Caco-2 (cell line): ENCODE measurements at places on chromosomes 6 and 20. TPM values are rescaled to one million over a fixed set of nuclear protein-coding genes. Genes with fewer than 3 reads are reported as not detected.

CDC5L gene
- total RNA-seq, result 23.4 and 23.8 TPM in 2 replicates

NHSL1 gene
- 39.9 and 41.9 TPM in 2 replicates for total RNA-seq

- no peak for DNase-seq
These were observed 106.0 kb upstream of the NFATC2 start for GRCh38 chr20:51648571-51648947.

GRCh38 chr6:96015518-96016333, at the start of gene FUT9:
TSS of gene FUT9 (plus strand) at chr6:96015974. CDS start at chr6:96203156, 187,182 bp downstream.
- no peak for DNase-seq
